ENCODE measurements at places on chromosomes 7 and 10.

DNA sequence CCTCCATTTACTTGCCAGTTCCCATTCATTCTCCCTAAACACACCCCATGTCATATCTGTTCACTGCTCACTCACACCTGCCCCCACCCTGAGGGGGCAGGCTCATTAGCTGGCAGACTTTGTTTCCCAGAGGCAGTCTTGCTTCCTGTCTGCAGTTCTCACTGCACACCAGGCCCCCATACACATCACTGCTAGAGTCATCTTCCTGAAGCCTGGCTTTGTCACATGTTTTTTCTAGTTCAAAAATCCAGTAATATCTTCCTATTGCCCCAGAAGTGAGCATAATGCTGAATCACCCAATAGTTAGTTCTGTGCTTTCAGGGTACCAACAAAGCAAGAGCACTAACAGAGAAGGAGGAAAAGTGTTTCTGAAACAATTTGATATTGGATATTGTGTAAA, 1.9 kb downstream of the LRRC72 start:
- DNase-seq, result no peak

GRCh38 chr7:43244232-43244631, 131.8 kb downstream of the HECW1 start:
- peak; percentile 35 for DNase-seq

GRCh38 chr10:122854648-122855047, 9.0 kb upstream of the CUZD1 start:
- DNase-seq, result peak; percentile 84

DNA sequence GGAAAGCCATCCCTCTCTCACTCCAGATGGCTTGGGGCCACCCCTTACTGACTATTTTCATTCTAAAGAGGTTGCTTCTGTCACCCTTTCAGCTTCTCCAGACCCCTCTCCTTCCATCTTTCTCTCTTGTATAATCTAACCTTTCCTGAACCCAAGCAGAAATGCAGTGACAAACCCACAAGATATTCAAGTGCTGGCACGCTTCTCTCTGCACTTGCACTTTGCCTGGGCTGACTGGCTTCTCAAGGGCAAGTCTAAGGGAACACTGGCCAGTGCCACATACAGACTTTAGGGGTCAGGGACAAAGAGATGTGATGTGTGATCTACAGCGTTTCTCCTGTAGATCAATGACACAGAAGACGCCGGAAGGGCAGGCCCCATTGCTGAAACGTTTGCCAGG, 150.4 kb upstream of the LANCL2 start:
- peak; percentile 30 for DNase-seq

DNA sequence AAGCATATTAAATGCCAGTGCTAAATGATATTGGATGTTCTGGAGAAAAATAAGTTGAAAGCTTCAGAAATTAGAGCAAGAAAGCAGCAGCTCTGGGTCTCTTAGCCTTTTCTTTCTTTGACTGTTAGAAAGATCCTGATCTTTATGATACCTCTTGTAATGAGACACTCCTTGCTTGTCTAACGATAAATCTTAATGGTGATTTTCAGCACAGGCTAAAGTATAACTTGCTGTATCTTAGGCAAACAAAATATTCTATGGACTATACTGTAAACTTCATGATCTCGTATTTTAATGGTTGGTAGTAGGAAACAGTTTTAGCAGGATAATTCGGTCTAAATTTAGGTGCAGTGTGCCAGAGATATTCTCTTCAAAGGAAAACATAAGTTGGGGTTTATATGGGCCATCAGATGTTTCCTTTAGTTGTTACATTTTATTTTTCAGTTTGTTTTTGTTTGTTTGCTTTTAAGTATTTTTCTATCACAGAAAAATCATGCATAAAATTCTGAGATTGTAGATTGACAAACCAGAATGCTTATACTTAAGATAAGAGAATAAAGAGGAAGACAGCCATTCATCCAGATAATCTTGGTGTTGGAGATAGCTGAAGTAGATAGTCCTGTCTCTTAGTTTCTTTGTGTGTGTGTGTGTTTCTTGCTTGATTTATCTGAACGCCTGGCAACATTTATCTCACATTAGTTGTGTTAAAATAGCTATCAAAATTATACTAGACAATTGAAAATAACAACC, 4.7 kb downstream of the CASD1 start:
- no peak for DNase-seq

DNA sequence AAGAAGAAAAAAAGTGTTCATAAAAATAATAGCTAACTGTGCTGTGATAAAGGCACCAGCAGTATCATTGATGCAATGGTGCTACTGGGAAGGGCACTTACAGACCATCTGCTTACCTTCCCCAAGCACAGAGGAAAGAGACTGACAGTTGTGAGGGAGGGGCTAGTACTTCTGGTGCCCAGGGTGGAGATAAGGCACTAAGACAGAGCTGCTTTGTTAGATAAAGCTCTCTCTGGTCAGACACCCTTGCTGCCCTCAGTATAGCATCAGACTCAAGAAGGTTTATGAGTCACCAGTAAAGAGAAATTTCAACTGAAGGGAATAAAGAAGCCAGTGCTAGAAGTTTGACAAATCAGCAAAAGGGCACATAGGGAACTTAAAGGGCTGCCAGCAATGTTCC, 325.6 kb downstream of the HPSE2 start:
- no peak for DNase-seq

Measured in AG08395 (cell line).